SHP77 treated with DMSO at 0.1 percent for 48 hours (cell line): ENCODE measurements at places on chromosomes 11 and 22.

GRCh38 chr11:1060852-1061616 lies 13.6 kb upstream of the MUC2 start:
- DNase-seq, result no peak

- DNase-seq, result no peak
Measured at GRCh38 chr11:59097113-59097708, 9.8 kb upstream of the FAM111B start.

GRCh38 chr11:122984186-122985011 lies 2.8 kb upstream of the BSX start:
- no peak for DNase-seq

DNA sequence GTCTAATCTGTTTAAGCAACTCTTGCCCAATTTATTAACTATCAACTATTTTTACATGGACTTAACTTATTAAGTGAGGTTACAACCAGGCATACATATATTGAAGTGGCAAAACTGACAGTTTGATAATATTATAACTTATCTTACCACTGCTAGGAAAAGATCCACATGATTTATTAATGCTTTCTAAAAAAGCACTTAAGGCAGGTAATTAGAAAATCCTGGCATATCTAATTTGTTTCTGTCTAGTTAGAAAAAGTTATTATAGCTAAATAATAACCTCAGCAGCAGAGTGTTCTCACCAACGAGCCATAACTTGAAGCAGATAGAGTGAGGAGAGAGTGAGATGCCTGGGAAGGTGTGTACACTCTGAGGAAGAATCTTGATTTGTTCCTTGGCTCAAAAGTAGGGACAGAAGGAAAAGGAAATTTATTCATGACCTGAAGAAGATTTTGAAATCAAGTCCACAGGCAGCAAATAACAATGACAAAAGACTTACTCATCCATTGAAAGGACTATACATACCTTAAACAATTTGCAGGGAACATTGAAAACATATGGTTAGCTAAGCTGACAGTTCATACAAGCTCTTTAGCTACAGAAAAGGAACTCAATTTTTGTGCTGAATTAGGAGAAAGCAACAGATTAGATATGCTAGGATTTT lies 7.1 kb upstream of the MUC15 start:
- DNase-seq, result no peak

DNA sequence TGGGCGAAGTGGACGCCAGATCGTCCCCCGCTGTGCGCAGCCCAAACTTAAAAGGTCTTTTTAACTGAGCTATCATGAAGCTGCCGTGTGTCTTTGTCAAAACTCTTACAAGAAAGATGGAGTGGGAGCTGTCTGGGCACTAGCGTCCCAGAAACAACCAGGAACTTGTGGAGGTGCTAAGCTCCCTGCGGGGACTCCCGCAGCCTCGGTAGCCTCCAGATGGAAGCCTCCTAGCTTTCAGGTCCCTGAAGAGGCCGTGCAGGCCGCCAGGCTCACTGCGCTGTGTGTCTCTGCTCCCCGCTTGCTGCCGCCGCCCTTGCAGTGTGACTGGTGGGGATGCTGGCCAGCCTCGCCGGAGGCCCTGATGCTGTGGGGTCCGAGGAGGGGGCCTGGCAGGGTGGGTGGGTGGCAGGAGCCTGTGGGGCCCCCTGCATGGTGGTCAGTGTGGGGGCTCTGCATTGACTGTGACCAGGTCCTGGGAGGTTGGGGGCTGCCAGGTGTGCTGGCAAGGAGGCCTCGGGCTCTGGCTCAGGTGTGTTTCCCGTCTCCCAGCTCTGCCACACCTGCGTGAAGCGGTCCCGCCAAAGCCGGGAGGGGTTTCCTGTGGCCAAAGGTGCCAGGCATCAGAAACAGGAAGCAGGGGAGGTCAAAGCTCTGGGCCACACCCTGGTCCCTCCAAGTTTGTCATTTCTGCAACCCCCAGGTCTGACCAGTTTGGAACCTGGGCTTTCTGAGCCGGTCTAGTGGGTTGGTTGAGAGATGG lies 1.2 kb downstream of the TRABD start:
- no peak for DNase-seq

GRCh38 chr22:39474351-39475111 lies 17.7 kb downstream of the MGAT3 start:
- DNase-seq, result no peak

GRCh38 chr11:60870276-60870675 lies 2.9 kb downstream of the ZP1 start:
- no peak for DNase-seq

GRCh38 chr11:35253237-35253636 lies 114.3 kb downstream of the CD44 start:
- no peak for DNase-seq

DNA sequence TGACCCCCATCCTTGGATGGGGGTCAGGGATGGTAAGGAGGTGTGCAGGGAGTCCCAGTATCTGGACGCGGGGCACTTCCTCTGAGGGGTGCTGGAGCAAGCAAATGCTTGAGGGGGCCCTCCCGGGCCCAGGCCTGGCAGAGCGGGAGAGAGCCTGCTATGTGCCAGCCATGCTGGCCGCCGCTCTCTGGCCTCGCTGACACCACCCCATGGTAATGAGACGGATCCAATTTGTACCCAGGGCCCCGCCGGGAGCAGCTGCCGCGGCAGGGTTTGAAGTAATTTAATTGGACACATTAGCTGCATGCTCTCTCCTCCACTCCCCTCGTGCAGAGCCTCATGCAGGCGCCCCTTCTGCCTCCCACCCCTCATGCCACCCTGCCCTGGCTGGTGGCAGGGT lies 6.3 kb downstream of the SYT7 start:
- no peak for DNase-seq

DNA sequence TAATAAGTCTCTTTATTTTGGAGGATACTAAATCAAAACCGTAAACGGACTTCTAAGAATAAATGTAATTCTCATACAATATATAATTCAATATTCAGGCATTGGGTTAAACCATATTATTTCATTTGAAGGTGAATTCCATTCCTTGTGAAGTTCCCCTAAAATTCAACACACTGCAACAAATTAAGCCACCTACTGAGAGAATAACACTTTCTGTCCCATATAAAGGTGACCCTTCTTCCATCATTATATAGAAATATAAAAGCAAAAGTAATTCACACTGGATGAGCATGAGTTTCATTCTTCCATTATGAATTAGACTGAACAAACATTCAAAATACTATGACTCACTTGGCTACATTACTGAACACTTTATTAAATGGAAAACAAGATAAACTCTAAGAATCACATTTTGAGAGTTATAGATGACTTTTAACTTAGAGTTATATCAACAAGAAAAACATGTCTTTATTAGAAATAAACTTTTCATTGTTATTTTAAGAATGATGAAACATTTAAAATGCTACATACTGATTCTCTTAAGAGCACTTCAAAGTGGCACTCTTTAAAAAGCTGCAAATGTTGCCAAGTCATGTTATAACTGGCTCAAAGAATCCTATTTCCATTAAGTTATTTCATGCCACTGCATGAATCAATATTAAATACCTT lies 2.8 kb downstream of the SESN3 start:
- DNase-seq, result no peak

DNA sequence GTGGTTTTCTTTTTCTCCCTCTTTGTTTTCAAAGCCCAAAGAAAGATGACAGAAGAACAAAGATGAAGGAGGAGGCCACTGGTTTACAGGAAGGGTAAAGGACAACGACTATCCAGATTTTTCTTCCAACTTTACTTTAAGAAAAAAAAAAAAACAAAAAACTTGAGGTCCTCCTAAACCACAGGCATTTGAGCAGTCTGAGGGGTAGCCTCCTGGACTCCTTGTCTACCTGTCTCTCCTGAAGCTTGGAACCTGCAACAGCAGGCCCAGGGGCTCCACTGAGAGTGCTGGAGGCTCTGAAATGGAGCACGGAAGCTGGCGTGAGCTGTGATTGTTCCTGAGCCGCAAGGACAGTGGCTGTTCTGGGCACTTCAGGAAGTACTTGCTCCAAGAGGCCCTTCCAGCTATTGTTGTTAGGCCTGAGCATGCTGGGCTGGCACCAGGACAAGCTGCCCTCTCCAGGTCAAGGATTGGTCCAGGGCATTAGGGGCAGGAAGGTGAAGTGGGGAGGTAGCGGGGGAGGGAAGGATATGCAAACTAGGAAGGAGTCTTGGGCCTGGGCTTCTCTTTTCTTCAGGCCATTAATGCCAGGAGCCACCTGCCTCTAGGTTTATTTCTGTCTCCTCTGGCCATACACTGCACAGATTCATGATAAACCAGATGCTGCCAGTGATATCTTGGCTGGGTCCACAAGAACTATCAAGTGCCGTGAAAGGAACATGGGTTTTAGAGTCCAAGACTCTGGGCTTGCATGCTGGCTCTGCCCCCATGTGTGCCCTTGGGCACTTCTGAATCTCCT lies 147.3 kb downstream of the CCDC34 start:
- DNase-seq, result no peak

DNA sequence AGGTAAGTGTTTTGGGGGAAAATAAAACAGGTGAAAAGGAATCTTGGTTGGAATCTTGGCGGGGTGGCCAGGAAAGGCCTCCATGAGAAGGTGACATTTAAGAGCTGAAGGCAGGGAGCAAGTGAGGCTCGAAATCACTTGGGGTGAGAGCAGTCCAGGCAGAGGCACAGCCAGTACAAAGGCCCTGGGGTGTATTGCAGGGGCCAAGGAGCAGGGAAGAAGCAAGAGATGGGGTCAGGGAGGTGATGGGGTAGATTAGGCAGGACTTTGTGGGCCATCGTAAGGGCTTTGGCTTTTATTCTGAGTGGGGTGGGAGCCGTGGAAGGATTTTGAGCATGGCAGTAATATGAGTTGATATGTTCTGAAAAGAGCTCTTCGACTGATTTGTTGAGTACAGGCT lies 551.1 kb downstream of the MN1 start:
- no peak for DNase-seq

DNA sequence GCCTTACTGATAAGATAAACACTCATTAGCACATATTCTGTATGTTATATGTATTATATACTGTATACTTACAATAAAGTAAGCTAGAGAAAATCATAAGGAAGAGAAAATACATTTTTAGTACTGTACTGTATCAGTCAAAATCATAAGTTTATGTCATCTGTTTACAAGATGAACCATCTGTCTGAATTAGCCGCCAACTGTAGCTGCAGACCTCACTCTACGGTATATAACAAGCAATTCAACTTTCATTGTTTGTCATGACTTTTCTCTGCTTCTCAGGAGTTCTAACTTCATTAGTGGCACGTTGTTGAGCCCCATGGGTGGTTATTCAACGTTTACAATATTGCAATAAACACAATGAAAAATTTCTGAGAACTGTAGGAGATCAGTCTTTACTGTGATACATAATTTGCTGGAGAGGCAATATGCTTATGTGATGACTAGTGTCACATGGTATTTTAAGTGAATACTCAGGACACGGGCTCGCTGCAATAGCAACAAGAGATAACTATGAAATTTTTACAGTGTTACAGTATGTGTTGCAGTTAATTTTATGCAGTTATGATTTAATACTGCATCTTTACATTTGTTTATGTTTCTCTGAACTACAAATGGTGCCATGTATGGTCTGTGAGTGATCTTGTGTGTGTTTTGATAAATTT lies 132.2 kb upstream of the CTSC start:
- DNase-seq, result no peak

GRCh38 chr11:122979815-122980595 lies 1.6 kb downstream of the BSX start:
- no peak for DNase-seq
